Airway epithelial cell (primary cell): ENCODE measurements at places on chromosomes 6 and 20. TPM values are rescaled to one million over a fixed set of nuclear protein-coding genes. Genes with fewer than 3 reads are reported as not detected.

The PAX1 gene
- not detected in 2 replicates for total RNA-seq

The SRSF12 gene
- total RNA-seq, result 0.19 and 0.21 TPM in 2 replicates

The CLVS2 gene
- 0.14 TPM in 1 of 2 replicates, not detected in the other for total RNA-seq

The RGS17 gene
- total RNA-seq, result 3.3 and 3.6 TPM in 2 replicates
